COR-L47 (cell line): ENCODE measurements at places on chromosomes 7 and 10.

DNA sequence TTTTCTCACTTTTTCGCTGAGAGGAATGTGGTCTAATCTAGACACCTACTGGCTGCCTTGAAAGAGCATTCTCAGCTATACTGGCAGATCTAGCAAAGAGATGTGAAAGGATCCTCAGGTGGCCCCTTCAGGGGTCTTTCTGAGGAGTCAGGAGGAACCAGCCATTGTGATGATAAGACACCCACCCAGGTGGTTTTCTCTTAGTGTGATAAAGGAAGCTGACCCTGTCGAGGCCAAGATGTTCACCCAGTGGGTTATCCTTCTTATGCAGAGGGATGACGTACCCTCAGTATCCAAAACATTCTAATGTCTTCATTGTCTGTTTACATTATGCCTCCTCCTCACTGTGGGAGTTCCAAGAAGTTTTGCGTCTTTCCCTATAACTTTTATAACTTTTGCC is 98.3 kb upstream of the LRGUK start:
- DNase-seq: no peak

GRCh38 chr10:3702056-3702546 is 82.9 kb downstream of the KLF6 start:
- DNase-seq: no peak

- no peak for DNase-seq
Measured at GRCh38 chr7:51046482-51046881, 263.8 kb upstream of the GRB10 start.

DNA sequence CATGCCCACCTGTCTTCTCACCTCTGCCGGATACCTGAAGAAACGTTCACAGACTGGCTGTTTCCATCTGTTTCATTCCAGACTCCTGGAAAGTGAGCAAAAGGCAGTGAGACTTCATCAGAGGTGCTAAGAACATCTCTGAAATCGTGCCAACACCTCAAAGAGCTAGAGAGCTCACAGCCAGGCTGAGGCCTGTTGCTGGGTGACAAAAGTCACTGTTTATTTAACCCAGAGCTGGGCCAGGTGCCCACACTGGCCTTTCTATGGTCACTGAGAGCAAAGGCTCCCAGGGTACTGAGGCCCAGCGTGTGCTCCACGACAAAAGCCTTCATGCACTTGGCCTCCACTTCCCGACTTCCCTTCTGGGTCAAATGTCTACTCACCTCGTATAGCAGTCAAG is 3.7 kb upstream of the NANOS1 start:
- DNase-seq: no peak

DNA sequence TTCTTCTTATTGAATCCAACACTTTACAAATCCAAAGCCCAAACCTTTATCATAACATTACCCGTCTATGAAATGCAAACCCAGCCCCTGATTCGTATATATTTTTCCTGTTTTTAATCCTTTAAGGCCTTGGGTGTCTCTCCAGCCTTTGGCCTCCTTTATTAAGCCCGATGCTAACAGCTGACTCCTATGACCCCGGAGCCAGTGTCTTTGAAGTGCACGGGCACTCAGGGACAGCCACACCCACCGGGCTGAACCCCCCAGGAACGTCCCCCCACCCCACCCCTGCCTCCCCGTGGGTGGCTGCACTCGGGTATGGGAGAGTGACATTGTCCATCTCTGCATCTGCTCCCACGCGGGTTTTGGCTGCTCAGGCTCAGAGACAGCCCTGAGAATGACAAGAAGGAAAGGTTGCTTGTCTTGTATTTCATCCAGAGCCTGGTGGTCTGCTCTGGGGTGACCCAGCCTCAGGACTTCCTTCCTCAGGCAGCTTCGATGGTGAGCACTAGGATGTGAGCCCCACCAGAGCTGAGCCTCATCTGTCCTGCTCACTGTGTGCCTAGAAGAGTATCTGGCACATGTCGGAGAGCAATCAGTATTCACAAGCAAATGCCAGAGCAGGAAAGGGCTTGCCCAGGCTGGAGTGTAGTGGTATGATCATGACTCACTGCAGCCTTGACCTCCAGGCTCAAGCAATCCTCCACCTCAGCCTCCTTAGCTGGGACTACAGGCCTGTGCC is 210.4 kb downstream of the SKIDA1 start:
- no peak for DNase-seq

GRCh38 chr10:95908450-95908849 is 675 bp downstream of the CC2D2B start:
- DNase-seq: no peak

GRCh38 chr7:15795393-15795792 is 108.9 kb upstream of the MEOX2 start:
- no peak for DNase-seq

DNA sequence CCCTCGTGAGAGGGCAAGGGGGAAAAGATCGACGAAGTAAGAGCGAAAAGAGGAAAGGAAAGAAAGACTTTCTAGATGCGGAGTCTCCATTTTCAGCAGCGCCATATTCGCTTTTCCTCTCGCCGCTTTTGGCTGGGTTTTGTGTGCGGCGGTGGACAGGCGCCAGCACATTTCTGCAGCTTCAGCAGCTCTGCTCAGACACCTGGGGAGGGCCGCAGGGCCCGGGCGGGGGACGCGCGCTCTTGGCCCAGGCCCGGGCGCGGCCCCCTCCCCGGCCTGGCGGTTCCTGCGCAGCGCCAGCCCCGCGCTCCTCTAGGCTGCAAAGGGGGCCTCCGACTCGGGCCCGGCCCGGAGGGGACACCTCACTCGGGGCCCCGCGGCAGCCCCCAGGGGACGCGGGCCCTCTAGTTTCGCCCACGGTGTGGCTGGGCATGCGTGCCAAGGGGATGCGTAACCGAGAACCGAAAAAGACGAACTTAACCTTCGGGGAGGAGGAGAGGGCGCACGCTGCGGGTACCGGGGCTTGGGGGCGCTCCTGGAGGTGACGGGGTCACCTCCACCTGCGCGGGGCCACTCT is 34.5 kb upstream of the EBLN1 start:
- DNase-seq: peak; percentile 11
